Suppressor macrophage treated with lipopolysaccharide for 1 hour (primary cell): ENCODE measurements at places on chromosomes 2 and 18.

- no peak for DNase-seq
Measured at GRCh38 chr2:221529177-221529942, 42.7 kb downstream of the EPHA4 start.

GRCh38 chr18:46324087-46324955, 220.1 kb downstream of the HAUS1 start:
- peak; percentile 79 for DNase-seq

DNA sequence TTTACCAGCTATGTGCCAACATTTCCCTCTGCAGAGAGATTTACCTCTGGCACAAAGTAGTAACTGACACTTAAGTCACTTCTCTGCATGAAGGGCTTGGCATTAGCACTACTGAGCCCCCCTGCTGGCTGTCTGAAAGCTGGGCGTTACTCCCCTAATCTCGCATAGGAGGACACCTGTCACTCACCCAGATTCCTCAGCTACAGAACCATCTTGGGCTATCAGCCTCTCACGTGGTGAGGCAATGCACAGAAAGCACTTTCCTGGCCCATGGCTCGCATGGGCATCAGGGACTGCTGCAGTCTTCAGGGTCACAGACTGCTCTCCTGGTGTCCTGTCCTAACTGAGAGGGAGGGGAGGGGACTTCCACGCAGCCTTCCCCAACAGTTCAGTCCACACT, 12.0 kb downstream of the SERPINE2 start:
- no peak for DNase-seq

DNA sequence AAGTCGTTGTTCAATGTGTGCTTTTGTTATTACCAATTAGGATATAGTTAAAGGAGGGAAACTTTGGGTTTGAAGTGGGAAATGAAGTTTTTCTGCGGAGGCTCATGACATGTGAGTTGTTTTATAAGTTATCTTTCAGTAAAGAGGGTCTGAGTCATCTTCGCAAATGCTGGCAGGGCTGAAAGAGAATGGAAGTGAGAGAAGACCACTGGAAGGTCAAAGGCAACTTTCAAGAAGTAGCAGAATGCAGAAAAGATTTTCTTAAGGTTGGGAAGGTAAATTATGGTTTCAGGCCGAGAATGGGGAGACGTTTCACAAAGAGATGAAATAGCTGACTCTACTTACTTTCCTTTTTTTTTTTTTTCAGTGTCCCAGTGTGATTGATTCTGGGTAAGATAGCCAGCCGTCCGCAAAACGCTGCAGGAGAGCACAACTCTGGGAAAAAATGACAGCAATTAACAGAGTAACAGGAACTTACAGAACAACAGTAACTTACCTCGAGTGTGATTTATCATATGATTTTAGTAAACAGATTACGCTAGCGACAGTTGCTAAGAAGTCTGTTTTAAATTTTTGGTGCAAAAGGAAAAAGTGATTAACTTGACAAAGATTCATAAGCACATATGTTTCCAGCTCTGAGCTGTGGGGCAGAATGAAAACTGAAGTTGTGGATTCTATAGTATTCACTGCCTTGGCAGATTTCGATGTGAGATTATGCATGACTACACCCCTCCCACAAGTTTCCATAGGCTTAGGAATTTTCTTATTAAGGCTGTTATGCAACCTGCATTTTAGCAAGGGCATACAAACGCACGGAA, 46.8 kb upstream of the ACTR3 start:
- DNase-seq: no peak

DNA sequence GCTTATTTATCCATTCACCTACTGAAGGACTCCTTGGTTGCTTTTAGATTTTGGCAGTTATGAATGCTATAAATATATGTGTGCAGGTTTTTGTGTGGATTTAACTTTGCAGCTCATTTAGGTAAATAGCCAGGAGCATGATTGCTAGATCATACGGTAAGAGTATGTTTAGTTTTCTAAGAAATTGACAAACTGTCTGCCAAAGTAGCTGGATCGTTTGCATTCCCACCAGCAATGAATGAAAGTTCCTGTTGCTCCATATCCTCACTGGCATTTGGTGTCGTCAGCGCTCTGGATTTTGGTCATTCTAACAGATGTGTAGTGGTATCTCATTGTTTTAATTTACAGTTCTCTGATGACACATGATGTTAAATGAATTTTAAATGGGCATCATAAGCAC, 8.7 kb upstream of the DIPK1C start:
- DNase-seq: no peak

DNA sequence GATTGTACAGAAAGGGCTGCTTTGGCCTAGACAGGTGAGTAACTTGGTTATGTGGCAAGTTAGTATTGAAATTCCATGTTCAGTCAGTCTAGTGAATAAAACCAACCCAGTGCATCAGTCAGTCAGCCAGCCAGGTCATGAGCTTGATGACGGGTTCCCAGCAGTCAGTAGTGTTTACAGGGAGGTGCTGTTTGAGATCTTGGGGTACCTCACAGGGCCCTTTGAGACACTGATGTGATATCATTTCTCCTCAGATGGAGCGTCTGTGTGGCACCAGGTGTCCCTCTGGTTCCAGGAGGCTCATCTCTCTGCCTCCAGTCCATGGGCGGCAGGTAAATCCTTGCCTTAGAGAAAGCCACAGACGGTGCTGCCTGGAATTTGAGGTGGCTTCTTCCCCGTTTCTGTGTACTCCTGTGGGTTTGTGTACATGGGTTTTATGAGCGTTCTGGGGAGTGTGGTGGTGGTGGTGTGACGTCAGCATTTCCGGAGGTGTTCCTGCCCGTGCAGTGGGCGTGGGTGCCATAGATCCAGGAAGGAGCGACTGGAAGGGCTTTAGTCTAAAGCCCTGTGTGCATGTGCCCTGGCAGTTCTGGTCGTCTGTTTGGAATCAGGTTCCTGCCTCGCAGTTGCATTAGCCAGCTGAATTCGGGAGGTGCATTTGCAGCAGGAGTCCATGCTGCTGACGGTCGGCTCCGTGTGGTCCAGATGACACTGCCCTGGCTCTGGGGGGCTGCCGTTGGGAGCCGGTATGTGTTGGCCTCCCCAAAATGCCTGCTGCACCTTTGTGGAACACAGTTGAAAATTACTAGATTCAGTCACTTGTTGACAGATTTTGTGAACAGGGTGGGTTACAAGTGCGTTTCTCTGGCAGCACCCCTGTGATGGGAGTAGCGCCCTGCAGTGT, 2.1 kb downstream of the CTDP1 start:
- DNase-seq: peak; percentile 66

- DNase-seq: no peak
Measured at GRCh38 chr2:84278386-84278785, 180.7 kb downstream of the SUCLG1 start.

DNA sequence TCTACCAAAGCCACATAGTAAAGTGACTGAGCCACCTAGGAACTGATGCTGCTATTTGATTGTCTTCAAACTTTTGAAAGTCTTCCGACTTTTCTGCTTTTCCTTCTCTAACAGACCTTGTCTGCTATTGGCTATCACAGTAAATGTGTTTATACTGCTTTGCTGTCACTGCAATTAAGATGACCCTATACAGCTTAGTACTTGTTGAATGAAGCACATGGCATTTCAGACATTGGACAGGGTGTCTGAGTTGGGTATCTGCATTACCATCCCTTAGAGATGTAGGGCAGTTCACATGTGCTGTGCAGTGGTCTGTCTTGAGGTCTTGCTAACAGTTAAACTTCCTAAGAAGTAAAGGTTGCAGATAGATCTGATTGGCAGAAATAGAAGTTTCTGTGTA, 3.6 kb downstream of the WDR43 start:
- DNase-seq: no peak

DNA sequence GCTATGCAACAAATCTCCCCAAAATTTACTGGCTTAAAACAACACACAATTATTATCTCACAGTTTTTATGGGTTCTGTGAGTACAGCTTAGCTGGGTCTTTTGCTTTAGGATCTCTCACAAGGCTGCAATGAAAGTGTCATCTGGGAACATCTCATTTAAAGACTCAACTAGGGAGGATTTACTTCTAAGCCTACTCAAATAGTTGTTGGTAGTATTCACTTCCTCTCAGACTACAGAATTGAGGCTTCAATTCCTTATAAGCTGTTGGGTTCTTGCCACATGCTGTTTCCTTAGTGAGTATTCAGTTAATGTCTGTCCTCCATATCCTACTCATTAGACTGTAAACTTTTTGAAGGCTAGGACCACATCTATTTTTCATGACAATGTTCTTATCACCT, 72.3 kb downstream of the MDH1 start:
- no peak for DNase-seq

DNA sequence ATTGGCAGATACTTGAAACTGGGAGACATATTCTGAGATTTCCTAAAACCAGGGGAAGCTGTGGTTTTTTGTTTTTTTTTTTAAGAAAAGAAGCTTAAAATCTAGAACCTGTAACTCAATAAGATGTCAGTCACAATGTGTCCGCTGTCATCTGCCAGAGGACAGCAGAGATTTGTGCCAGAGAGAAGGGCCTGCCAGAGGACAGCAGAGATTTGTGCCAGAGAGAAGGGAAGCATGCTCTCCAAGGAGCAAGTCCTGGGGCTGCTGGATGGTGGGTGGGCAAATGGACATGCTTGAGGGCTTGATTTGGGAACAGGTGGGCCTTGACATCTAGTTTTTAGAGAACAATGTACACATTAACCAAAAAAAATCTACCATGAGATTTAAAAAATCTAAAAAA, 77.9 kb downstream of the CCDC93 start:
- no peak for DNase-seq

- no peak for DNase-seq
Measured at GRCh38 chr2:205556357-205556756, 125.9 kb upstream of the NRP2 start.

- DNase-seq: no peak
Measured at GRCh38 chr2:193476171-193476800, 1281.6 kb upstream of the TMEFF2 start.

- no peak for DNase-seq
Measured at GRCh38 chr2:11621410-11621809, 48.6 kb downstream of the NTSR2 start.

GRCh38 chr18:295756-296490, 28.1 kb upstream of the THOC1 start:
- no peak for DNase-seq

GRCh38 chr18:57859314-57859713, 56.2 kb upstream of the ATP8B1 start:
- peak; percentile 46 for DNase-seq

DNA sequence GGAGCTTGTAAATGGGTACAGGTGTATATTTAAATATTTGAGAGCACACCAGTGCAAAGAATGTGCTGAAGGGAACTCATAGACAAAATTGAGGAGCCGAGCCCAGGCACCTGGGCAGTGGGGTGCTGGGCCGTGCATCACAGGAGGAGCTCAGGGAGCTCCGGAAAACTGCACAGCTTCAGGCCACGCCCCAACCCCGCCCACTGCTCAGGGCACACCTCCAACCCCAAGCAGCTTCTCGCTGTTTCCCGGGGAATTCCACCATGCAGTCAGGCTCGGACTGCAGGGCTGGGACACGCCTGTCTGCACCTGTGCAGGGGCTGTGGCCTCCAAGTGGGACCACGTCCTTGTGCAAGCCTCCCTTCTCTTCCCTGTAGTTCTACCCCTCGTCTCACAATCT, 243.0 kb downstream of the HDAC4 start:
- DNase-seq: no peak

- peak; percentile 87 for DNase-seq
Measured at GRCh38 chr2:240640939-240641338, 15.7 kb downstream of the GPR35 start.

GRCh38 chr2:45567288-45567963, 43.6 kb downstream of the SRBD1 start:
- DNase-seq: no peak
